ENCODE measurements at places on chromosomes 2 and 18.

GRCh38 chr18:26017929-26018328, 72.5 kb downstream of the SS18 start:
- DNase-seq, result no peak

- DNase-seq, result peak; percentile 68
These were observed 12.6 kb downstream of the ERMN start for GRCh38 chr2:157312866-157313486.

DNA sequence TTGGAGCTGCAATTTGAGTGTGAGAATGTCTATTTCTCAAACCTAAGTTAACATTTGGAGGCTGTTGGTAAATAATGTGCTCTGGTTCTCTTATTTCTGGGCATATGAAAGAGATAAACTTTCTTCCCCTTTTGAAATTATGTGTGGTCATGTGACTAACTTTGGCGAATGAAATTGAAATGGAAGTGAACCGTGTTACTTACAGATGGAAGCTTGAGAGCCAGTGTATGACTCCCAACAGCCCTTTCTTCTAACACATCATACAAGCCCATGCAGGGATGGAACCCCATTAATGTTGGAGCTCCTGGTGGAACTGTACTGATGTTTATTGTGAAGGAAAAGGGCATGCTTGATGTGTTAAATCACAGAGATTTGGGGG, 725.8 kb downstream of the TSN start:
- DNase-seq, result no peak

GRCh38 chr18:67969458-67969857, 452.9 kb upstream of the DSEL start:
- no peak for DNase-seq

DNA sequence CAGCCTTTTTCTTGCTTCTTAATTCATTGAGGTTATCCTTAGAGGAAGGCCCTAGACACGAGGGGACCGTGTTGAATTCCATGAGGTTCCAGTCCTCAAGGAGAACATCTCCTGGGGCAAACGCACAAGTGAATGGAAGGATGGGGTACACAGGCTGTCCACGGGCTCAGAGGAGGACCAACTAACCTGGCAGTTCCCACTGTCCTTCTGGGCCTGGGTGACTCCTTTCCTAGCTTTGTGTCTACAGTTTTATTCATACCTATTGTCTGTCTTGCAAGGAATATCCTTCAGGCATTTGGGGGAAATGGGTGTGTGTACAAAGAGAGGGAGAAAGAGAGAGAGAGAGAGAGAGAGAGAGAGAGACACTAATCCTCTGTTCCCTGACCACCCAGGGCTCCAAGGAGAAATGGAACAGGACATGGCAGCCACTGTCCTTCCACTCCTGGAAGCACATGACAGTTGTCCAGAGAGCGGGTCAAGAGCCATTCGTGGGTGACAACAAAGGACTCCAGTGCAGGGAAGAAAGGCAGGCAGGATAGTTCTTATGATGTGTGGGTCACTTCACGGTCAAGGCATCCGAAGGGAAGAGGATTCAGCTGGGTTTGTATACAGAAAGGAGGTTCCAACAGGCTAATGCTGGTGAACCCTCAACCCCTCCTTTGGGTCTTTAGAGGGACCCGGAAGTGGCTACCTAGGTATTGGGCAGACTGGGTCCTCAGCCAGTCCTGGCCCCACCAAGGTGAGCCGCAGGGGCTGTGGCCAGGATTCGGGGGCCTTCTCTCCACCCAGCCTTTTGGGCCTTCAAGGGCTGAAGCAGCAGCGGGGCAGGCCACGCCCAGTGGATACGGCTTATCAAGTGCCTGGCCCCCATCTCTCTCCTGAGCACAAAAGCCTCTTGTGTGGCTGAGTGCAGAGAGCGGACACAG, 150.6 kb downstream of the MYCN start:
- DNase-seq, result no peak

All from fibroblast of skin of back (primary cell).